CD4-positive, CD25-positive, alpha-beta regulatory T cell (primary cell): ENCODE measurements at places on chromosomes 7 and 10. TPM values are rescaled to one million over a fixed set of nuclear protein-coding genes. Genes with fewer than 3 reads are reported as not detected.
A peak's percentile ranks its signal among the peaks of the same experiment; 100 is the strongest.

DNA sequence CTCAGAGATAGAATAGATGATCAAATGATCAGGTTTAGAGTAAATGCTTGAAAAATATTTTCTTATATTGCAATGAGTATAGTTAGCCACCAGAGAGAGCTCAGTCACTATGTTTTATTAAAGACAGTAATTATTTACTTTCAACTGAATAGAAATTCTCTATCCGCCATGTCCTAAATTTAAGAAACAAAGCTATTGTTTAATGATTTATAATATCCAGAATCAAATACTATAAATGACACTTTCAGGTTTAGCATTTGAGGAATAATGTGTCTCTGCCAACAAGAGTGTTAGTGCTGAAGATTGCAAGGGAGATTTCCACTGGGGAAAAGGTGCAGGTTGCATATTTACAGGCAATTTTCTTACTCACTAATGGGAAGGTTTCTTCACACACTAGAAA is 184.7 kb downstream of the DGKB start:
- no peaks in the 10 kb centered on the region for H3K4me1 ChIP-seq
- DNase-seq: no peak
- H3K36me3 ChIP-seq: no peaks in the 10 kb centered on the region

- H3K4me1 ChIP-seq: no peaks in the 10 kb centered on the region
- DNase-seq: no peak
- H3K4me3 ChIP-seq: no peak overlapping the region
- no peaks in the 10 kb centered on the region for H3K36me3 ChIP-seq
- H3K27ac ChIP-seq: no peak overlapping the region
- H3K27me3 ChIP-seq: peaks cover 2% of the 10 kb centered on the region
These were observed 300.7 kb upstream of the ZNF32 start for GRCh38 chr10:43949351-43949750.

GRCh38 chr10:114650831-114651230 is 7.2 kb downstream of the ABLIM1 start:
- H3K4me1 ChIP-seq: no peaks in the 10 kb centered on the region
- DNase-seq: no peak
- H3K4me3 ChIP-seq: no peak overlapping the region

DNA sequence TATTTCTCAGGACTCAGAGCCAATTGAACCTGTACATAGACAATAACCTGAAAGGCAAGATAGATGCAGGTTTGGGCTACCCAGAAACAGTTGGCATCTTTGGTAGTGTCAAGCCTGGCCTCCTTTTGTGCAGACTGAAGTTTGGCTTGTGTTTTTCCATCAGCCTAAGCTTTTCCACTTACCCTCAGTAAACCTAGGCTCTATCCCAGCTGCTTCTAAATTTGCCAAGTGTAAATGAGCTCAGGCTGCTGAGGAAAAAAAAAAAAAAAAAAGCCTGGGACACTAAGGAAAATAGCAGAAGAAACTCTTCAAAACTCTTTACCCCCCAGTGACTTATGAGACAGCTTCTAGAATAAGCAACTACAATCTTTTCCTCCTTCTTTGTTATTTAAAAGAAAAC is 316.3 kb upstream of the SORCS1 start:
- DNase-seq: no peak
- H3K27me3 ChIP-seq: no peaks in the 10 kb centered on the region
- no peaks in the 10 kb centered on the region for H3K4me1 ChIP-seq
- H3K36me3 ChIP-seq: no peaks in the 10 kb centered on the region

- no peak overlapping the region for H3K4me3 ChIP-seq
- no peak overlapping the region for H3K27ac ChIP-seq
- no peaks in the 10 kb centered on the region for H3K4me1 ChIP-seq
- H3K27me3 ChIP-seq: no peaks in the 10 kb centered on the region
- no peak for DNase-seq
- no peaks in the 10 kb centered on the region for H3K36me3 ChIP-seq
These were observed 24.6 kb downstream of the CACNB2 start for GRCh38 chr10:18164748-18165361.

GRCh38 chr7:56229631-56230030 is 113.4 kb upstream of the NUPR2 start:
- no peaks in the 10 kb centered on the region for H3K27me3 ChIP-seq
- H3K4me3 ChIP-seq: no peak overlapping the region

DNA sequence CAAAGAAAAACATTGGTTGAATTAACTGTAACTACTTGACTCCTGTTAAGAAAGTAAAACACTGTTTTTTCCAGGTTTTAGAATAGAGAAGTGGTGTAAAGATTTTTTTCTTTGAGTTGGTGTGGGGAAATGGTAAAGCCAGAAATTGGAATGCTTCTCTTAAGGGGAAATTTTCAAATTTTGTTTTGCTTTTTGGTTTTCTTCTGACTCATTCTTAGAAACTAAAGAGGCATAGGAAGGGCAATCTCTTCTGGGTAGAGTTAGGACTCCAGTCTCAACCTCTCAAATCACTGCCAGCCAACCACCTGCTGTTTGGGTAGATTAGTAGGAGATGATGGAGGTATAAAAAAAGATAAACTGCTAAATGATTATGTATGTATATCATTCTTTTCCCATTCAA is 47.7 kb upstream of the STRIP2 start:
- peaks cover 2% of the 10 kb centered on the region for H3K4me1 ChIP-seq
- no peak for DNase-seq
- H3K36me3 ChIP-seq: peaks cover 16% of the 10 kb centered on the region

DNA sequence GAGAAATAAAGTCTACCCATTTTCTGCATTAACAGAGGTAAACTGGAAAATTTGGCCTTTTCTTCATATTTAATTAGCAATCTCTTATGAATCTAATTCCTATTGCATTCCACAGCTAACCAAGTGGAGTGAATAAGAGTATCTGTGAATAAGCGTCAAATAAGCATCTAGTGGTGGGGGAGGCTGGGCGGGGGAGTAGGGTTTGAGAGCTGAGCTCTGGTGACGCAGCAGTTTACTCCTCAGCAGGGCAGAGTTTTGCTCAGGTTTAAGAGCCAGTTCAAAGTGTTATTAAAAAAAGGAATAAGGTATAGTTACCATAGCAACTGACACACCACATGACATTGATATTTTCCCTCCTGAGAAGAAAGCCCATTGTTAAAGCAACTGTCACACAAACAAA is 1346.8 kb upstream of the CELF2 start:
- H3K36me3 ChIP-seq: no peaks in the 10 kb centered on the region
- no peaks in the 10 kb centered on the region for H3K27me3 ChIP-seq
- H3K4me3 ChIP-seq: no peak overlapping the region
- no peaks in the 10 kb centered on the region for H3K4me1 ChIP-seq
- no peak overlapping the region for H3K27ac ChIP-seq
- DNase-seq: no peak

DNA sequence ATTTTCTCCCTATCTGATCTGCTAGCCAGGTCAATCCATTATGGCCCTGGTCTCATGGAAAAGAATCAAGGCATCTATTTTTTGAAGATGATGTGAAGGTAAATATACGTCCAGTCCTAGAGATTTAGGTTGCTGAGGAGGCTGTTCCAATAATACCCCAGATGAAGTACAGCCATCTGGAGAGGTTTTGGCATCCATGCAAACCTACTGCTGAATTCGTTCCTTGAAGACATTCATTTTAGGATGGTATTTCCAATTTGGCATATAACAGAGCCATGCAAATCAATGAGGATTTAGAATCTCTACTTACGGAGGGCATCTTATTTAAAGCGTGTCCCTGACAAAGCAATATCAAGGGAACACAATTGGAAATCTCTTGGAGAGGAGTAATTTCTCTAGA is 465.5 kb downstream of the KCNMA1 start:
- H3K4me3 ChIP-seq: no peak overlapping the region
- H3K27ac ChIP-seq: no peak overlapping the region
- DNase-seq: no peak
- no peaks in the 10 kb centered on the region for H3K36me3 ChIP-seq

DNA sequence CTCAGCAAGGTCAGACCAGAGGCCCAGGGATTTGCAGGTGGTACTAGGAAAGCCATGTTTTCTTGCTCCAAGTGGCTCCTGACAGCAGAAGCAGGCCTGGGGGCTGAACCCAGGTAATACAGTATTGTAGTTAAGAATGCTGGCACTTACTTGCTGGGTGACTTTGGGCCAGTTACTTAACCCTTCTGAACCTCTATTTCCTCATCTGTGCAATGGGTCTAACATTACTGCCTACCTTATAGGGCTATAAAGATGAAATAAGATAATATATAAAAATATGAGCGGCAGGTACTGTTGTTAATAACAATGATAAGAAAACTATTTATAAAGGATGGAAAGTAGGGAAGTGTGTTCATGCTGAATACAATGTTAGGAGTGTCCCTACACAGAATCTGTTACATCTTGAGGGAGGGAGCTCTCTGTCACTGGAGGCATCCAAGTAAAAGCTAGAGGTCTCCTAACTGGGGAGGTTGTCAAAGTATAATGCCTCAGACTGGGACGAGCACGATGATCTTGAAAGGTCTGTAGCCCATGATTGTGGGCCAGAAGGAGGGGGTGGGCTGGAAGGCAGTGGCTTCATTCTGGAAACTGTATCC is 26.9 kb downstream of the ADAMTS14 start:
- no peaks in the 10 kb centered on the region for H3K27me3 ChIP-seq
- H3K4me1 ChIP-seq: no peaks in the 10 kb centered on the region
- no peak overlapping the region for H3K4me3 ChIP-seq
- no peak overlapping the region for H3K27ac ChIP-seq
- DNase-seq: no peak

- no peaks in the 10 kb centered on the region for H3K4me1 ChIP-seq
- no peaks in the 10 kb centered on the region for H3K27me3 ChIP-seq
- H3K4me3 ChIP-seq: no peak overlapping the region
- H3K36me3 ChIP-seq: peaks cover 55% of the 10 kb centered on the region
- DNase-seq: no peak
These were observed 46.0 kb downstream of the CDC123 start for GRCh38 chr10:12241810-12242529.

GRCh38 chr7:2572101-2572842 is 13.5 kb downstream of the IQCE start:
- peaks cover 3% of the 10 kb centered on the region for H3K4me1 ChIP-seq
- no peak overlapping the region for H3K27ac ChIP-seq
- H3K4me3 ChIP-seq: no peak overlapping the region

- no peaks in the 10 kb centered on the region for H3K27me3 ChIP-seq
- H3K27ac ChIP-seq: peak overlapping the region; percentile 99
- peak overlapping the region; percentile 60 for H3K4me3 ChIP-seq
- peak; percentile 90 for DNase-seq
- H3K36me3 ChIP-seq: peaks cover 16% of the 10 kb centered on the region
- H3K4me1 ChIP-seq: peaks cover 82% of the 10 kb centered on the region
These were observed 6.5 kb downstream of the ARPC1B start for GRCh38 chr7:99380823-99381663.

DNA sequence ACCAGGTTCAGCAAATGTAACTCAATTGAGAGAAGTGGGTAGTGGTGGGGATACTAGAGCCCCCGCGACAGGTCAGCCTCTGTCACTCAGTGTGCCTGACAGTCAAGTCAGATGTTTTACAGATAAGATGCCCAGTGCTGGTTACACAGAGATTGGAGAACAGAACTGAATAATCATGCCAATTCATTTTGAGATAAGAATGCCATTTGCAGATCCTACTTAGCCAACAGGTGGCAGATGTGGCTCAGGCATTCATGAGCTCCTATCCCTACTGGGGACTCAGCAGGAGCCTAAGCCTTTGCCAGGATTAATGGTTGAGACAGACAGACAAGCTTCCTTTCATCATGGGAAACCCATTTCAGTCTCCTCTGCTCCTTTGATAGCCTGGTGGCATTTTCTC is 137.8 kb downstream of the MAPK8 start:
- H3K36me3 ChIP-seq: no peaks in the 10 kb centered on the region
- no peaks in the 10 kb centered on the region for H3K27me3 ChIP-seq
- H3K27ac ChIP-seq: no peak overlapping the region
- no peaks in the 10 kb centered on the region for H3K4me1 ChIP-seq
- no peak overlapping the region for H3K4me3 ChIP-seq

- H3K36me3 ChIP-seq: peaks cover 4% of the 10 kb centered on the region
- H3K27ac ChIP-seq: no peak overlapping the region
- no peak overlapping the region for H3K4me3 ChIP-seq
- no peak for DNase-seq
- no peaks in the 10 kb centered on the region for H3K4me1 ChIP-seq
These were observed 93.0 kb upstream of the CYP26C1 start for GRCh38 chr10:92967641-92968040.

DNA sequence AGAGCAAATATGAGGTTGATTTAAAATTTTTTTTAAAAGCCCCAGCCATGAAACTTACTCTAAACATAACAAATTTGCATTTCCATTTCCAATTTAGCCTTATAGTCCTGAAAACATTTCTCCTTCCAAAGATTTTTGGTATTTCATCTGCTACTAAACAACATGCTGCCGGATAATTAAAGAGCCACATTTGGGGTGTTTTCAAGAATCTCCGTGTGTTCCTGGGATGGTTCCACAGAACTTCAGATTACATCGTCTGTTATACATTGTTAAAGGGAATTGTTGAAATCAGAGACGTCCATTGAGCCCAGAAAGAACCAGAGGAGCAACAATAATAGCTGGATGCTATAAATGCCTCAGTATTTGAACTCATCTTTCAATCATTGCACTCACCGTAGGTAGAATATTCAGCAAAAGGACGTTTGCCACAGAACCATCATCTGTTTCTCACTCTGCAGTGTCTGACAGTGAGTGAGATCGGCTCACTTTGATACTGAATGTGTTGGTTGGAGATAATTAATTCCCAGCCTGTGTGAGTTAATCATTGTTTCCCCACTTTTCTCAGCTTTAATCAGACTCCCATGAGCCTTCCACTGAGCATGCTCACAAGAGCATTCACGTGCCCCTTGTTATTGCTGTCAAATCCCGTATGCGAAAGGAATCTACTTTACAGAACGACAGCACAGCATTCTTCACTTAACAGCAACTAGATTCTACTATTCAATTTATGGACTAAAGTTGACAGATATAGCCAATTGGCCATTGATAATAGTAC is 128.4 kb upstream of the PALS2 start:
- H3K4me3 ChIP-seq: no peak overlapping the region
- H3K27ac ChIP-seq: no peak overlapping the region
- no peaks in the 10 kb centered on the region for H3K4me1 ChIP-seq
- H3K27me3 ChIP-seq: peaks cover 2% of the 10 kb centered on the region
- H3K36me3 ChIP-seq: no peaks in the 10 kb centered on the region
- no peak for DNase-seq

DNA sequence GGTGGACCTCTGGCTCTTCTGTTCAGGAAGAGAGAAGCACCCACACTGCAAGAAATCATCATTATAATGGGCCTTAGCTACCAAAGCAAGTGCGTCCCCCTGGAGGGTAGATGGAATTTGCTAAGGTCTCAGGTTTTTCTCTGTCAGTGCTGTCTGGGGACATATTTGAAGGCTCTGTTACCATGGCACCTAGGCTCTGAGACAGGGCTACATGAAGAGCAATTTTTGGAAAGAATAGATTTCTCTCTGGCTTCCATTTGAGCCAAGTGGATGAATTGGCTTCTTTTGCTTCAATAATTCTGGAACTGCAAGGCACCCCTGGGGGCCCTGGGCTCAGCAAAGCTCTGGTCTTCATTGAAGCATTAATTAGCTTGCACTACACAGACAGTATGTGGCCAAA is 349.1 kb upstream of the GALNT17 start:
- H3K4me1 ChIP-seq: no peaks in the 10 kb centered on the region
- no peak for DNase-seq
- H3K4me3 ChIP-seq: no peak overlapping the region
- no peaks in the 10 kb centered on the region for H3K36me3 ChIP-seq
- H3K27me3 ChIP-seq: no peaks in the 10 kb centered on the region

The NEUROG3 gene
- total RNA-seq: not detected

The SORCS3 gene
- total RNA-seq: not detected
